ENCODE measurements at places on chromosomes 2 and 18.

DNA sequence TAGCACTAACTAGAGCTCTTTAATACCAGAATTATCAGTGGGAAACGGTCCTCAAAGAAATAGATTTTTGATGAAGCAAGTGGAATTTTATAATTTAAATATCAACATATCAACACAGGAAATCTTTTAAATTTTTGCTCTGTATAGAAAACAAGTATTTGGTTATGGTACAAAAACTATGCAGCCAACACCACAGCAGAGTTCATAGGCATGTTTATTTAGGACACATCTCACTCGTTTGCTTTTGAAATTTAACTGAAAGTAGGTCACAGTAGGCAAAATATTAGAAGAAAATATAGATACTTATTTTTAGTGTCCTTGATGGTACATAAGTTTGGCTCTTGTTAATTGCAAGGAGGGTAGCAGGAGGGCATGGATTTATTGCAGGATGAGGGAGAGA, 34.3 kb upstream of the TANC1 start:
- no peak for DNase-seq

DNA sequence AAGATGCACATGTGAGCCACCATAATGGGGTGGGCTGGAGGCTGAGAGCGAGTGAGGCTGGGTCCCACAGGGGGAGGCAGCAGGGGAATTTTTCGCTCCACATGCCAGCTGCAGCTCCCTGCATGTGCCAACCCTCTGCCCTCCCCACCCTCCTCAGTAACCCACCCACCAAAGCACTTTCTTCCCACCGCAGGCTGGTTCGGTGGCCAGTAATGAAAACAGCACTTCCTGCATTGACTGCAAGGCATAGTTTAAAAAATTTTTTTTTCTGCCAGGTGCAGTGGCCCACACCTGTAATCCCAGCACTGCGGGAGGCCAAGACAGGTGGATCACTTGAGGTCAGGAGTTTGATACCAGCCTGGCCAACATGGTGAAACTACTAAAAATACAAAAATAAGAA, 147.5 kb upstream of the TTC39C start:
- DNase-seq = no peak

GRCh38 chr2:86543335-86543734, 19.9 kb downstream of the CHMP3 start:
- DNase-seq = no peak

- no peak for DNase-seq
These were observed 2.0 kb upstream of the RALB start for GRCh38 chr2:120250640-120251039.

GRCh38 chr2:120586507-120587278, 149.0 kb upstream of the GLI2 start:
- DNase-seq = no peak

DNA sequence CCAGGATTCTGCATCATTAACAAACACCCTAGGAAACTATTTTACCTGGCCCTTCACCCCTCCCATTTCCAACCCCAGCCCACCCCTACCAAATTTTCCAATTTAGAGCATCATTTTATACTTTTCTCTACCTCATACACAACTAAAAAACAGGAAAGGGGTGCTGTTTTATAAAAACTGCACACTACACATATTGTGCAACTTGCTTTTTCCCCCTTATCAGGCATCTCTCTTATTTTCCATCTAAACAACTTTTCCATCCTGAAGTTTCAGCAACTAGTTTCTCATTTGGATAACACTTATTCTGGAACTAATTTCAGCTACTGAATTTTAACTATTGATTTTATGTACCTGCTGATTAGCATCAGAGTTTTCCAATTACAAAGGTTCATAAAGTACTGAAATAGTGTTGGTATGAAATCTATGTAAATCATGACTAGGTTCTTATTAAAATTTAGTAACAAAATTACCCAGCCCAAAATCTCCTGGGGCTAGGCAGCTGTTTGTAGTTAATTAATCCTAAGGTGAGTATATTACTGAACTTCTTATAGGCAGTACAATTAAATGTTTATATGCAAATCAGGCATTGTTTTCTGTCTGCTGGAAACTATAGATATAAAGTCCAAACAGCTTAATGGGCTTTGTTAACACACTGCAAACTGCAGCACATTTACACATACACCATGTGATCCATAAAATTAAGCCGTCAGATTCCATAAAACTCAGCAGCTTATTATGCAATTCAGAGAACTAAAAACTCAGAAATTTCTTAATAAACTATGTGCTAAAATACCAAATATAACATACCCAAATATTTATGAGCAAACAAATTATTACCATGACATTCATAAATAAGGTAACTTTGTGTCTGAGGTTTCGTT, 7.9 kb downstream of the SF3B1 start:
- no peak for DNase-seq

DNA sequence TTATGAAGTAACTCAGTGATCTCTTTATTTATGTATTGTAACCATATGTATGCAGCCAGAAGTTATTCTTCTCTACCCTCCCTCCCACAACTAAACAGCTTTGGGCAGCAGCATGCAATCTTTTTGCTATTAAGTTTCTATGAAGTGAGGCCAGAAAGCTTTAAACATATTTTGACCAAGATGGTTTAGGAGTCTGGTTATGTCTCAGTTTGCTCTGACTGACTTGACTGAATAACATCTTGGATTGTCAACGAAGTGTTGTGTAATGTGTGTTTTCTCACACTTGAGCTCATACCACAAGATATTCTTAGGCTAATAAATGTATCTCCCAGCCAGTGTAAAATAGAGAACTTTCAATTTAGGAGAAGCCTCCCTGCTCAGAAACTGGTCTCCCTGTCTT, 104.3 kb downstream of the TTC27 start:
- no peak for DNase-seq

- DNase-seq = no peak
These were observed 5.3 kb upstream of the RPL37A start for GRCh38 chr2:216493334-216493685.

Data from stimulated activated CD4-positive, alpha-beta T cell treated with anti-CD3 and anti-CD28 coated beads, Interleukin-2, amount 100 ng/mL, for 24 hours (primary cell).